Smooth muscle cell of the brain vasculature (primary cell): ENCODE measurements at places on chromosomes 11 and 22.
A peak's percentile ranks its signal among the peaks of the same experiment; 100 is the strongest.

DNA sequence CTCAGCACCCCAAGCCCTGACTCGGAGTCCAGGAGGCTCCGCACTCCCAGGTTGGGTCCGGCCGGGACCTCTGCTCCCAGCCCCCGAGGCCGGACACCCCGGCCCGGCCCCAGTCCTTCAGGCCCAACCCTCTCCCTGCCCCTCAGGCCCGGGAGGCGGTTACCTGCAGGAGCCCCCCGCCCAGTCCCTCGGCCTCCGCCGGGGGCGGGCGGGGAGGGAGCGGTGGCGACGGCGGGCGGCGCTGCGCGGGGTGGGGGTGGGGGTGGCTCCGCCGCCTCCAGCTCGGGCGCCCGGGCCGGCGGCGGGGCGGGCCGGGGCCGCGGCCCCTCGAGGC, 310 bp downstream of the TCF20 start:
- DNase-seq, result no peak

GRCh38 chr11:75872887-75873416, 57.9 kb downstream of the UVRAG start:
- DNase-seq, result no peak

DNA sequence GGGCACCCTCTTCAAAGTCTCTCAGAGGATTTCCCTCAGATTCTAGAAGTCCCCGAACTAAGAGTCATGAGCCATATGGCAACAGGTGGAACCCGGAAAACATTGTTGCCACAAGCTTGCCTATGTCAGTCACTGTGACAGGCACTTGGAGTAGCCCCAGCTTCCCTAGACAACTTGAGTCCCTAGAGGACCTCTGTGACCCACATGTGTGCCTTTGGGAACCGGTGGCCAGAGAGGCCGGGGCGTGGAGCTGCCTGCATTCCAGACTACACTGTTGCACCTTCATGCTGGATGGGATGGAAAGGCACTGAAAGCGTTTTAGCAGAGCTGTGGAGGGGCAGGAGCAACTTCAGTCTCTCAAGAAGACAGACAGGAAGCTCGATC, 12.1 kb downstream of the SLC37A2 start:
- DNase-seq, result no peak

- no peak for DNase-seq
Measured at GRCh38 chr22:17190702-17191101, 28.5 kb downstream of the ADA2 start.

DNA sequence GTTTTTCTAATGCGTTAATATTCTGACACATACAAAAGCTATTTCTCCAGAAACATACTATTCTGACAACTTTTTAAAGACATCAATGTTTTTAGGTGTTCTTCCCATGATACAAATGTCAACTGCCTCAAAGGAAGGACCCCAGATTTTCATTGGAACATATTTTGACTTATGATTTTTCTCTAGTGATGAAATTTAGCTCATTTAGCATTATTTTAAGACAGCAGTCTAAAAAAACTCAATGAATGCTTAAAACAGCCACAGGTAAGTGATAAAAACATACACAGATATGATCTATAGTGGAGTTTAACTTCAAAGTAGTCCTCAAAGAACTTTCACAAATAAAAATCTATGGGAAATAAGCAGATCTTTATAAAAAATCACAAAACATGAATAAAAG, 24.9 kb downstream of the XKR3 start:
- no peak for DNase-seq

GRCh38 chr22:27488456-27489177, 312.9 kb downstream of the MN1 start:
- DNase-seq, result no peak

GRCh38 chr11:85634747-85635146, 6.4 kb downstream of the TMEM126B start:
- no peak for DNase-seq

DNA sequence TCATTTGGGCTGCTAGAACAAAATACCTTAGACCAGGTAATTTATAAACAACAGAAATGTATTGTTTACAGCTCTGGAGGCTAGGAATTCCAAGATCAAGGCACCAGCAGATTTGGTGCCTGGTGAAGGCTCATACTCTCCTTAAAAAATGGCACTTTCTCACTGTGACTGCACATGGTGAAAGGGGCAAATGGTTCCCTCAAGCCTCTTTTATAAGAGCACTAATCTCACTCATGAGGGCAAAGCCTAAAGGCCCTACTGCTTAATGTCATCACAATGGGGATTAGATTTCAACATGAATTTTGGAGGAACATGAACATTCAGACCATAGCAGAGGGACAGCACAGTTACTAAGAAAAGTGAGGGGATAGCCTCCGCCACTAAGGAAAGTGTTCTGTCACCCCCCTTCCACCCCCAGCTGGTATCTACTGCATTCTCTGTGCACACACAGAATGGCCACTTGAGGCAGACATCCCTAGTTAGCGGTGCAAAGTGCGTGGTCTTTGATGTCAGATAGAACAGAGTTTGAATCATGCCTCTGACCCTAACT, 47.2 kb upstream of the CEP295 start:
- DNase-seq, result no peak

GRCh38 chr11:15816260-15816871, 540.0 kb downstream of the SOX6 start:
- DNase-seq, result peak; percentile 65

DNA sequence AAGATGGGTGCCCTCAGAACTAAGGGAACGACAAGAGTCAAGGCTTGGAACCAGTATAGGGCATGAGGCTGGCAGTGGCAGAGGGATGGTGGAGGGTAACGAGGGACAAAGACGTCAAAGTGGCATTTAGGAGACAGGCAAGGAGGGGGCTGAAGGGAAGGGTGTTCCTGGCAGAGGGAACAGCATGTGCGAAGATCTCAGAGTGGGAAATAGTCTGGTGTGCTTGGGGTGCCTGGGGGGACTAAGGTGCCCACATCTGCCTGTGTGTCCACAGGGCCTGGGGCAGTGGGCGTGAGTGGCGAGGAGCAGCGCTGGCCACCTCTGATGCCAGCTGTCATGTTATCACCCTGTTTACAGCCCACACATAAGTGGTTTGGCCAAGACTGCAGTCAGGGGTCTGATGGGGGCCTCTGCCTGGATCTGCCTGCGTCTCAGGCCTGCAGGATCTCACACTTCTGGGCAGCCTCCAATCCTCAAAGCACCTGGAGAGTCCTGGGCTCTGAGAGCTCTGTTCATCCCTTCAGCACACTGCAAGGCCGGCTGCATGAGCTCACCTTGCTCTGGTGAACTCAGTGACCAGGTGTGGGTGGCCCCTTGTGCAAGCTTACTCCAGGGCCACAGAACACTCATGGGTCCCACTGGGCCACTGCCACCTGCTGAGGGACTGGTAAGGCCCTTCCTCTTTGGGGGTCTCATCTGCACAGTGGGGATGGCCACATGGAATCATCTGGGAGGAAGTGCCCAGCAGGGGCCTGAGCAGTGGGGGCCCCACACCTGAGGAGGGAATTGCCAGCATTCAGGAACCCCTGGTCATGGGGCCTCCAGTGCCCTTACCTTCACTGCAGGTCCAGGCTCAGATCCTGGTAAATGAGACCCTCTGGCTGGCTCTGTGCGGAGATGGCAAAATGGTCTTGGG, 89.7 kb upstream of the SHISAL1 start:
- no peak for DNase-seq

GRCh38 chr11:109926941-109927340, 166.3 kb upstream of the ZC3H12C start:
- DNase-seq, result no peak

GRCh38 chr22:37195921-37196320, 7.9 kb upstream of the C1QTNF6 start:
- no peak for DNase-seq

DNA sequence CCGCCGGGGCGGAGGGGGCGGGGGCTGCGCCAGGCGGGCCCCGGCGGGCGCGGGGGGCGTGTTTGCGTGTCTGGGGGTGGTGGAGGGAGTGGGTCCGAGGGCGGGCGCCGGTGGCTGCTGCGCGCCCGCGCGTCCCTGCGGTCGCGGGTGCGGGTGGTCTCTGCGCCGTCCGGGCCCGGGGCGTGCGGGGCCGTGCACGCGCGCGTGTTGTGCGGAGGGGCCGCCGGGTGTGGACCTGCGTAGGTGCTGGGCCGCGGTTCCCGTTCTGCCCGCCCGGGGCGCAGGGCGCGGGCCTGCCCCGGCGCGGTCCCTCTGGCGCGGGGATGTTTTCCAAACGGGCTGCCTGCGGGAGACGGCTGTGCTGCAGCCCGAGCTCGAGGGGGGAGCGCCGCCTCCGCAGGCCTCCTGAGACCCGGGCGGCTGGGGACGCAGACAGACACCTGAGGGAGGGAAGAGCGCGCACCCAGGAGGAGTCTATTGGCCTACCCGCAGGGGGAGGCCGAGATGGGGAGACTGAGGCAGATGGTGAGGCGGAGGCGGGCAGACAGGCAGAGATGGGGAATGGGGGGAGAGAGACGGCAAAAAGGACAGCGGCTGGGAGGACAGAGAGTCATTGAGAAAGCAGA, 442 bp downstream of the PELI3 start:
- DNase-seq, result no peak
